ENCODE measurements at places on chromosomes 7 and 10. TPM values are rescaled to one million over a fixed set of nuclear protein-coding genes. Genes with fewer than 3 reads are reported as not detected.

DNA sequence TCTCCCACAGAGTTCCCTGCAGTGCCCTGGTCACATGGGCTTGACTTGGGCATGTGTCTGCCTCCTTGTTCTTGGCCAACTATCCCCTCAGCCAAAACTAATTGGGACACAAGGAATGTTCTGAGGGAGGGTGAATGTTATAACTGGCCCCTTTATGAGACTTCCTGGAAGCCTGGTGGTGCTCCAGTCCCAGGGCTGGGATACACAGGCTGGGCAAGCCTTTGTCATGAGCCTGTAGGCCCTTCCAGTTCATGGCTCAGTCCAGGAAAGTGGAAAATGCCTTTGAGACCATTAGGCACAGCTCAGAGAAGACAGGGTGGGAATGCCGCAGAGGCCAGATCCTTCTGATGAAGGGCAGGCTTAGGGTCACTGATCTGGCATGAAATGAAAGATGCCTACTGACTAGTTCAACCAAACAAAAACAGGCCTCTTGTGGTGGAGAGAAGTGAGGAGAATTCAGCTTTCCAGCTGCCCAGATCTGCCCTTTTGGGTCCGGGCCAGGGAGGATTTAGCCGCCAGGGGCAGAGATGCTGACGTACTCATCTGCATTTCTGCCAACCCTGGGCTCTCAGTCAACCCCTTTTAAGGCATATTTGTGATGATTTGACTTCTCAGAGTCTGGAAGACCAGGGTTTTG is 961.5 kb downstream of the KCNMA1 start:
- no peak for DNase-seq

- DNase-seq, result no peak
These were observed 70.7 kb downstream of the C10orf105 start for GRCh38 chr10:71648933-71649320.

Gene PNLIPRP2
- total RNA-seq, result not detected

DNA sequence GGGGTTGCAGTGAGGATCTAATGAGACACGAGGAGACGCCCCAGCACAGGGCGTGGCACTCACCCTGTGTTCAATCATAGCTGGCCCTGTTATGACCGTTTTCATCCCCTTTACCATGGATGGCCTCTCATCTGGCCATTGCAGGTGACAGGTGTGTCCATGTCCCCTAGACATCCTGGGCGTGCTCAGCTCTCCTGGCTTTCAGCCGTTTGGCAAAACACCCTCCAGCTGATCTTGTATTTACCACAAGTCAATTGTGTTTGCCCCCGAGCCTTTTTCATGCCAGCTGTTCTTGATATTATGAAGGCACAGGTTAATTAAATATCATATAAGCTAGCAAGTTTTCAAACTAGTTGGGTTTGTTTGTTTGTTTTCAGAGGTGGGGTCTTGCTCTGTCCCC is 97.1 kb downstream of the CHST15 start:
- DNase-seq, result peak; percentile 46

Gene HOXA10
- total RNA-seq, result 0.12 TPM

- no peak for DNase-seq
These were observed 72.1 kb downstream of the DNMBP start for GRCh38 chr10:99937630-99938029.

Gene ALOX5
- not detected for total RNA-seq

Gene CNTNAP2
- 1.2 TPM for total RNA-seq

Gene GALNT17
- total RNA-seq, result 24.2 TPM

Gene ZNF518A
- total RNA-seq, result 10.6 TPM

Gene KNDC1
- 0.72 TPM for total RNA-seq

Gene VWC2
- not detected for total RNA-seq
